ENCODE measurements at places on chromosomes 12 and 14.

DNA sequence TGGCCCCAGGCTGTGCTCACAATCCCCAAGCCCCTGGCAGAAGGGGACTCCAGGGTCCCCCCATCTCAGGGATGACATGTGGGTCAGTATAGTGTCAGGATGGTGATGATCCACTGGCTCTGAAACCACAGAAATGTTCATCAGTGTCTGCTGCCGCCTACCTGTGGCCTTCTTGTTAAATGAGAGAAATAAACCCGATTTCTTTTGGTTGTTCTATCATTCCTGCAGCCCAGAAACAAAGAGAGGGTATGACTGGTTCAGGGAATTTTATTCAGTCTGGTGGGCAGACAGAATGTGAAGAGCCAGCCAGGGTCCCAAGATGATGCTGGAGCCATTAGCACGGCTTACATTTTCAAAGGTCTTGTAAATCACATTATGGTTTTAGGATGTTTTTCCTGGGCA, 86.6 kb downstream of the CRADD start:
- no peak for DNase-seq

DNA sequence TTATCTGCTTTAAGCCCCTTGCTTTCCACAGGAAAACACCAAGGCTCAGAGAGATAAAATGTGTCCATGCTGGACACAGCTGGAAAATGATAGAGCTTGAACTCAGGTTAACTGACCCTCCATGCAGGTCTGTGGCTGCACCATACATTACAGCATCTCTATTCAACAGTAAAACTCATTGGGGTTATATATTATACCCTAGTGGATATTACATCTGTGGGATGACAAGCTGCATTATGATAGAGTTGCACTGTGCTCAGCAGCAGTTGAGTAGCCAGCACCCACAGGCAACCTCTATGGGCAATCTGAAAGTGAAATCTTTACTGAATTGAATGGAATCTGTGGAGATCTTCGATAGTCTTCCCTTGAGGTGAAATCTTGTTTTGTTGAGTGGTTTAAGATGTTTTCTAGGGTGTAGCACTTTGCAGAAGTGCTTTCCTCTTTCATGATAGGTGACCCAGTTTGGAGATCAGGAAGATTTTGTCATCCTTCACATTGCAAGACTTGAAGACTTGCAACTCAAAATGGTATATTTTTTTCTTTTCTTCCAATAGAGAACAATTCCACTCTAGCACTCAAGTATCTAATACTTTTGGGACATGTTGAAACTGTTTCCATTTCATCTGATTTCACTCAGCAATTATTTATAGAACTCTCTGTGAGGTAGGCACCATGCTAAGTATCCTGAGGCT, 389.2 kb downstream of the RAD51B start:
- DNase-seq: no peak

- DNase-seq: no peak
These were observed 4.3 kb upstream of the MMP19 start for GRCh38 chr12:55847033-55847432.

DNA sequence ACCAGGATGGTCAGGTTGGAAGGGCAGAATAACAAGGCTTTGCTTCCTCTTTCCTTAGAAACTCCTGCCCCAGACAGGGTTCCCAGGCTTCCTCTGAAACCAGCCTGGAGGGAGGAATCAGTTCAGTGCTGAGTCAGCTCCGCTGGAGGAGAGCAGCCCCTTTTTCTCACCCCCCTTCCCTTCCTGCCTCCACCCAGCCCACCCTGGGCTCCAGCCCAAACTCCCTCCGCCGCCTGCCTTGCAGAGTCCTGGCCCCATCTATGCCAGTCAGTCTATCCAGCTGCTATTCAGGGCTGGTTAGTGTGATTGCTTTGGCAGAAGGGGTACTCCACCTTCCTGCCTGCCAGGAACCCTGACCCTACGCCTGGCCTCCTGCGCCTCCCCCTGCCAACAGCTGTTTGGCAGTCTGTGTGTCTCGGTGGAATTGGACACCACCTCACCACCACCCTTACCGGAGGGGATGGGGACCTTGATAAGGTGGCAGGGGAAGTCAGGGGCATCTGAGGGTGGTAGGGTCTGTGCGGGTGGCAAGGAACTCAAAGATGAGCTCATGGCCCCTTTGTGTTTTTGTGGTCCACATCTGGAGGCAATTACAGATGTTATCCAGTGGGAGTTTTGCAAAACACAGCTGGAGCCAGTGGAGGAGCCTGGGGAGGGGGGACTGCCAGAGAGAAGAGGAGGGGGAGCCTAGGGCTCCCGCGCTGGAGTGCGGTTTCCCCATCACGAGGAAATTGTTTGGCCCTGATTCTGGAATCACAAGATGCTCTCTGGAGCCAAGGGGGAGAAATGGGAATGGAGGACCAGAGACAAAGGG, 12.2 kb downstream of the MMP14 start:
- DNase-seq: no peak

GRCh38 chr14:69473260-69473659, 11.3 kb upstream of the PLEKHD1 start:
- no peak for DNase-seq

GRCh38 chr14:23259426-23259825, 21.7 kb downstream of the RNF212B start:
- no peak for DNase-seq

DNA sequence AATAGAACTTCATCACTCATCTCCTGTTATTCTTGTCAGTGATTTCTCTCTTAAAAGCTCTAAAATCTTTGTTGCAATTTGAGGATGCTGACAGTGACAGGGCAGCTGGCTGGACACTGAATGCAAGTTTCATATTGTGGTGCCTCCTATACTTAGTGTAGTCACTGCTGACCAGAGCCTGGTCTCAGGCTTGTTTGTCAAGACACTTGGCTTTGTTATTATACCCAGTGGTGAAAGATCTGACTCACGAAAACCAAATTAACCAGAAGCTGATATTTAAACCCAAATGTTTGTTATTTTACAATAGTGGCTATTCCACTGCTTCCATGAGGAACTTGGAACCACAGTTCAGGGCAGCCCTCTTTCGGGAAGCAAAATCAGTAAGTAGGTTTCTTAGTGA, 42.8 kb downstream of the RPGRIP1 start:
- DNase-seq: no peak

DNA sequence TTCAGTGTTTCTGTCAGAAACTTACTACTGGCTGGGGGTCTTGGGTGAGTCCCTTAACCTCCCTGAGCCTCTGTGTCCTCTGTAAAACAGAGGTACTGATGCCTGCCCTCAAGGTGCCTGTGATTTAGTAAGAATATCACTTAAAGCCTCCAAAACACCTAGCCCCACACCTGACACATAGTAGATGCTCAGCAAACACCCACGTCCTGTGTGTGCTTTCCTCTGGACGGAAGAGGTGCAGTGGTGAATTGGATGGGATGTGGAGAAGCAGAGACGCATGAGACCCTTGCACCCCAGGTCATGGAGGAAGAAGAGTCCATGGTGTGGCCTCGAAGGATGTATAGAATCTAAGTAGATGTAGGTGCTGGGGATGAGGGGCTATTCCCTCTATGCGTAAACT, 110.6 kb downstream of the LGMN start:
- DNase-seq: no peak

GRCh38 chr12:5626151-5626550, 194.2 kb downstream of the NTF3 start:
- no peak for DNase-seq
